ENCODE measurements at places on chromosomes 3 and 15. TPM values are rescaled to one million over a fixed set of nuclear protein-coding genes. Genes with fewer than 3 reads are reported as not detected.

Gene SAMD7
- total RNA-seq: not detected

DNA sequence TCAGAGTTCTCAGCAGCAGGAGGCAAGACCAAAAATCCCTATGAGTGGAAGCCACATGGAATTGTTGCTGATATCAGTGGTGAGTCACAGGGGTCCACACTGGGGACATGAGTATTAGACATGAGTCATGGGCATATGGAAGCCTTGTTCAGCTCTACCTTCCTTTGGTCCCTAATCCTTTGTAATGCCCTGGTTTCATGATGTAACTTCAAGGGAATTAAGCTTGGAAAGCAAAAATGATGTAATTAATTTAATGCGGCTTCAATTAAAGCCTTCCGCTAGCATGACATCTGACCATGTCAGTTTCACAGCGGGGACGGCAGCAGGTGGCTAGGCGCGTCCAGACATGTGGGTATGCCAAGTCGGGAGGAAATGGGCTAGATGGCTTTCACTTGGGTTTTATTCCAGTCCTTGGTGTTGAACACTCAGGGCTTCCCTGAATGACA lies 176.1 kb upstream of the RGMA start:
- no peak for DNase-seq

Gene EPHA6
- 0.22 TPM for total RNA-seq

Gene TMEM202
- not detected for total RNA-seq

- no peak for DNase-seq
Measured at GRCh38 chr3:6962801-6963200, 101.9 kb downstream of the GRM7 start.

Gene GADL1
- not detected for total RNA-seq

Gene CCR9
- 0.13 TPM for total RNA-seq

GRCh38 chr3:138378331-138378730 lies 30.0 kb downstream of the MRAS start:
- DNase-seq: no peak

GRCh38 chr3:131735116-131735515 lies 232.3 kb upstream of the MRPL3 start:
- no peak for DNase-seq

Gene CACNA1D
- 9.6 TPM for total RNA-seq

GRCh38 chr15:68447209-68447608 lies 15.2 kb upstream of the ITGA11 start:
- DNase-seq: no peak

GRCh38 chr3:116112696-116113095 lies 332.6 kb downstream of the LSAMP start:
- DNase-seq: no peak

DNA sequence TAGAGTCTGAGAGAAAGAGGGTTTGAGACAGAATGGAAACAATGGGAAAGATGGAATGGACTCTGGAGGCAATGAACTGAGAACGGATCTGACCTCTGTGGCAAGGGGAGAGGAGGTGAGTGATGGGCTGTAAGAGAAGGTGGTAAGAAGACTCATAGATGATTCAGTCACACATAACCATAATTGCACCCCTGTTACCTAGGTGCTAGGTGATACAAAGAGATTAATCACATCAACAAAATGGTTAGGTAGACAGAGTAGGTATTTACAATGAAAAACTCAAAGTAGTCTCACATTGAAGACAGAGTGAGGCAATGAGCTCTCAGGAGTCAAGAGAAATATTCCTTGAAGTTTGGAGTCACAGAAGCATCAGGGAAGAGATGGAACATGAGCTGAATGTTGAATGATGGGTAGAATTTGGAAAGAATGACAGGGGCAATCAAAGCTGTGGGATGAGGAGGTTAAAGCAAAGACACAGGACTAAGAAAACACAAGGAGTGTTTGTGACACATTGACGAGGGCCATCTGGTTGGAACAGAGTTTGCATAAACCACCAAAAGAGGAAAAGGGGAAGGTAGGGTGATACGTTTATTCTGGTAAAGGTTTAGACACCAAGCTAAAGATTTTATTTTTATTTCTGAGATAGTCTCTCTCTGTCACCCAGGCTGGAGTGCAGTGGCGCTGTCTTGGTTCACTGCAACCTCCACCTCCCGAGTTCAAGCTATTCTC lies 32.7 kb downstream of the MME start:
- no peak for DNase-seq

- DNase-seq: no peak
Measured at GRCh38 chr3:143529018-143529478, 319.2 kb downstream of the SLC9A9 start.

Gene PML
- 27.0 TPM for total RNA-seq

DNA sequence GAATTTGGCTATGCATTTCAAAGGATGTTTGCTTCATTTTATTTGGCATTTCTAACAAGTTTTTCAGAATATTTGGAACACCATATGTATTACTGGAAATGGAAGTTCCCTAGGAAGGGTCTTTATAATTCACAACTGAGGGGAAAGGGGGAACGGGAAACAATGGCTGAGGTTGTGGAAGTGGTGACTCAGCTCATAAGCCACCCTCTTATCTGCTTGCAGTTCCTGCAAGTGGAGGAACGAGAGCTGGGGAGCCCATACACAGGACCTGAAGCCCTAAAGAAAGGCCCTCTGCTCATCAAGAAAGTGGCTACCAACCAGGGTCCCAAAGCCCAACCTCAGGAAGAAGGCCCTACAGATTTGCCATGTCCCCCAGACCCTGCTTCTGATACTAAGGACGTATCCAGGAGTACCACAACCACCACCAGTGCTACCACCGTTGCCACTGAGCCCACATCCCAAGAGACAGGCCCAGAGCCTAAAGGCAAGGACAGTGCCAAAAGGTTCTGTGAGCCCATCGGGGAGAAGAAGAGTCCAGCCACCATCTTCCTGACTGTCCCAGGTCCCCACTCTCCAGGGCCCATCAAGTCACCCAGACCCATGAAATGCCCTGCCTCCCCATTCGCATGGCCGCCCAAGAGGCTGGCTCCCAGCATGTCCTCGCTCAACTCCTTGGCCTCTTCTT lies 37.9 kb downstream of the ESYT3 start:
- no peak for DNase-seq

- DNase-seq: no peak
Measured at GRCh38 chr15:88535100-88535499, 11.4 kb downstream of the DET1 start.

- DNase-seq: peak; percentile 67
Measured at GRCh38 chr15:45129651-45130129, at the start of the genes DUOX1 and DUOXA1. TSS of gene DUOX1 (plus strand) at chr15:45129994. CDS start at chr15:45131967, 1,973 bp downstream. TSS of gene DUOXA1 (minus strand) at chr15:45129879. CDS start at chr15:45123014, 6,865 bp downstream.

DNA sequence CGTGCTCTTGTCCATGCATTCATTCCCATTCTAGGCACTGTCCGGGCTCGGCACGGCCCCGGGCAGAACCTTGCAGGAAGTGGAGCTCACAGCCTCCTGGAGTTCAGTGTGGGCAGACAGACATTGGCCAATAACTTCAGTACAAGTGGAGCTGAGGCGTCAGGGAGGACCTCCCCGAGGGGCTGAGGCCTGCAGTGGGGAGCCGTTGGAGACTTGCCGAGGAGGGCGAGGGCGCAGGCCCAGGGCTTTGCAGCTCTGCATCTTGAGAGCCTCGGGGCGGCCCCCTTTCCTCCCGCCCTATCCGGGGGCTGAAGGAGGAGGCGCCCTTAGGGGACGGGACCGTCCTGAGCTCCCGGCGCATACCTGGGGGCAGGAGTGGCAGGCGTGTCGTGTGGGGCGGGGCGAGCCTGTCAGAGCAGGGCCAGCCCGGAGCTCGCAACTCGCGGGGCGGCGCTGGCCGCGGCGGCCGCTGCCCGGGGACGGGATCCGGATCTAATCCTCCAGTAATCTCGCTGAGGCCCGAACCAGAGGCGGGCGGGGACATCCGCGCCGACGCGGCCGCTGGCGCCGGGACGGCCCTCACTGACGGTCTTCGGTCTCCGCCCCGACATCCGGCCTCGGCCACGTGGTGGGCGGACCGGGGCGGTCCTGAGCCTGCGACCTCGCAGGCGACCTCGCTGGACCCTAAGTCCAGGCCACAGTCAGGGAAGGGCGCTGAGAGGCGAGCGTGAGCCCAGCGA lies at the start of gene ACY1:
TSS of gene ACY1 (plus strand) at position 698 of the 740 bp plus-strand sequence. CDS start 530 bp downstream, outside the sequence.
- peak; percentile 93 for DNase-seq

- no peak for DNase-seq
Measured at GRCh38 chr3:42864321-42864950, 11.2 kb downstream of the CYP8B1 start.

Gene ZPLD1
- total RNA-seq: not detected

GRCh38 chr15:41634072-41634626 lies 26.1 kb upstream of the MGA start:
- no peak for DNase-seq

GRCh38 chr15:63595065-63595464 lies 2.1 kb upstream of the FBXL22 start:
- DNase-seq: no peak

DNA sequence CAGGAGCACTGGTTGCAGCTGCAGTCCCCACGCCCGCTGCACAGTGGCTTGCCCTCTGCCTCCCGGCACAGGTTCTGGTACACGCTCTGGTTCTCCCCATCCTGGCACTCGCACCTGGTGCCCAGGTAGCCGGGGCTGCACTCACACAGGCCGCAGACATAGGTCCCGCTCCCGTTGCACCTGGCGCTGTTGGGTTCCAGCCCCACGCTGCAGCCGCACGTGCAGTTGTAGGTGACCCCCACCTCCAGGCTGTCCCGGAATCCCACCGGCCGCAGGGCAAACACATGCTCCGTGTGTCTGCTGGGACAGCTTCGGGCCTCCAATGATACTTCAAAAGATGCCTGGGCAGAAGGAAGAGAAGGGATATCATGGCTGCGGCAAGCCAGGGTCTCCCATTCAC lies 66.2 kb downstream of the UMPS start:
- no peak for DNase-seq

GRCh38 chr3:177356952-177357351 lies 159.7 kb upstream of the TBL1XR1 start:
- DNase-seq: no peak

Gene SECISBP2L
- total RNA-seq: 26.9 TPM

Gene PAK6
- total RNA-seq: 10.4 TPM

GRCh38 chr3:58627941-58628340 lies 38.6 kb downstream of the FAM3D start:
- DNase-seq: no peak

Gene RETNLB
- total RNA-seq: 101 TPM

DNA sequence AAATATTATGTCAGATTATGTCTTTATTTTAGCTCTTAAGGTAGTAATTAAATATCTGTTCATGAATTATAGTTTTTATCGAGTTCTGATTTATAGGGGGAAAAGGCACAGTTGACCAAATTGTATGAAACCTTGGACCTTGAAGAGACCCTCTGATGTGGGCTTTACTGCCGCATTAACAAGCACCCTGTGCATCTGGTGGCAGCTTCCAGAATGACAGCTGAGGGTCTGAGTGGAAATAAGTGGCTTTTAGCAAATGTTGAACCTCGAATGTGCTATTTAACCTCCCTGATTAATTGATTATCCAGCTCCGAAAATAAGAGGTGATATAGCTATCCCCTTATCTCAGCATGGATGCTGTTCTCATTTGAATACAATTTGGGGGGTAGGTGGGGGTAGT lies 87.0 kb downstream of the TMEM108 start:
- no peak for DNase-seq

DNA sequence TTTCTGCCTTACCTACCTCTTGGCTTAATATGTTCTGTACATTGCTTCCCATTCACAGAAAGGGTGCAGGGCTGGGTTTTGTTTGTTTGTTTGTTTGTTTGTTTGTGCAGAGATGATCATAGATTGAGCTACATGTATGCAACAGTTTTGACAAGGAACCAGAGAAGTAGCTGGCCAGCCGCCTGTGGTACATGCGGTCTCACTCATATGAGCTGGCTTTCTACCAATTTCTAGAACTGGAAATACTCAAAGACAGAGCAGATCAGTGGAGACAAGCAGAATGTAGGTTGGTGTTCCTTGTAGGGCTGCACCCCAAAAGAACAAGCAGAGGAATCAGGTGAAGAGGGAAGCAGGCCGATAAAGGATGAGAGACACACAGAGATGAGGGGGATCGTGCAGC lies 502.7 kb downstream of the SOX2 start:
- DNase-seq: no peak

Gene XCR1
- total RNA-seq: 0.17 TPM

DNA sequence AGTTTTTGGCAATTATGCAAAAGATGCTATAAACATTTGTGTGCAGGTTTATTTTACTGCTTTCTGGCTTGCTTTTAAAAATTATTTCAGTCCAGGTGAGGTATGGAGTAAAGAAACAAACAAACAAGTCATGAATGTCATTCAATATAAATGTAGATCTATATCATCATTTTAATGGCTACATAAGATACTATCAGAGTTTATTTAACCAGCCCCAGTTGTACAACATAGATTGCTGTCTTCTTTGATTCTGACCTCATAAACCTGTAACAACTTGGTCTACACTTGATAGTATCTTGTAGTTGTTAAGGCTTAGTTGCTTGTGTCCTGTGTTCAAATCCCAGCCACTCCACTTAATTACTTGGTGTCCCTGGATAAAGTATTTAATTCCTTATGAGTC lies 46.0 kb upstream of the RNU6-1 start:
- no peak for DNase-seq

DNA sequence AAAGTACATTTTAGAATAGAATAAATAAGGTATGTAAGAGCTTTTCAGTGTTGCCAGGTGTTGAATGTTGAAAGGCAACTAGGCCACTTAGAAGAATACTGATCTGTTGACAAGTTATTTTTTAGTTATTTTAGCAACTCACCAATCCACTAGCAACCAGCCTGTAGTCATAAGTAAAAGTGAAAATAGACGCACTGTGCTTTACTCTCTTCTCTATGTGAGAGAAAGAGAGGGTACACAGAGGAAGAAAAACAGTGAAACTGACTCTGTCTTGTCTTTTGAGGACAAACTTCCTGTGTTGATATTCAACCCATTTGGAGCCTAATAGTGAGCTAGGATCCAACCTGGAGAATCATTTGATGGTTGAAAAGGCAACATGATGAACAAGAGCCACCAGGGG lies 327.1 kb upstream of the GOLIM4 start:
- DNase-seq: no peak

DNA sequence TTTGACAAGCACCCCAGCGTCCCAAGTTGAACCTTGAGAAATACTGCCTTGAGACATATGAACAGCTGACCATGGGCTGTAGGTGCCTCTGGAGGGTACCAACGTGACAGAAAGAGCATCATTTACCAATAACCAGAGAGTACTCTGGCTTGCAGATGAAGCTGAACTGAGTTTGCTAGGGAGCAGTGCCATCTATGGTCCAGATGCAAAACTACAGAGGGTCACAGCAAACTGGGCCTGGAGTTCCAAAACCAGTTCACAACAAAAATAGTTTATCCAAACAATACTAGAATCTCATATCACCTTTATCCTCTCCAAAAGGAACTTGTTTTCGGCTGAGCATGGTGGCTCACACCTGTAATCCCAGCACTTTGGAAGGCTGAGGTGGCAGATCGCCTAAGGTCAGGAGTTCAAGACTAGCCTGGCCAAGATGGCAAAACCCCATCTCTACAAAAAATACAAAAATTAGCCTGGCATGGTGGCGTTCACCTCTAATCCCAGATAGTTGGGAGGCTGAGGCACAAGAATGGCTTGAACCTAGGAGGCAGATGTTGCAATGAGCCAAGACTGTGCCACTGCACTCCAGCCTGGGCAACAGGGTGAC lies 69.3 kb downstream of the CHAC1 start:
- DNase-seq: peak; percentile 43

- DNase-seq: no peak
Measured at GRCh38 chr3:101189796-101190195, 130.6 kb downstream of the IMPG2 start.

GRCh38 chr3:120726791-120727190 lies 15.5 kb downstream of the RABL3 start:
- DNase-seq: no peak

Gene MINDY4B
- total RNA-seq: not detected

Gene DLL4
- total RNA-seq: 18.5 TPM
